Epithelial cell of proximal tubule (primary cell): ENCODE measurements at places on chromosomes 5 and 9. TPM values are rescaled to one million over a fixed set of nuclear protein-coding genes. Genes with fewer than 3 reads are reported as not detected.

GRCh38 chr5:168214886-168215285, 76.6 kb upstream of the WWC1 start:
- no peak for DNase-seq

GRCh38 chr5:72895758-72896157, 60.1 kb upstream of the FCHO2 start:
- DNase-seq: no peak

- no peak for DNase-seq
Observed at GRCh38 chr5:78763659-78764189, 115.2 kb upstream of the LHFPL2 start.

DNA sequence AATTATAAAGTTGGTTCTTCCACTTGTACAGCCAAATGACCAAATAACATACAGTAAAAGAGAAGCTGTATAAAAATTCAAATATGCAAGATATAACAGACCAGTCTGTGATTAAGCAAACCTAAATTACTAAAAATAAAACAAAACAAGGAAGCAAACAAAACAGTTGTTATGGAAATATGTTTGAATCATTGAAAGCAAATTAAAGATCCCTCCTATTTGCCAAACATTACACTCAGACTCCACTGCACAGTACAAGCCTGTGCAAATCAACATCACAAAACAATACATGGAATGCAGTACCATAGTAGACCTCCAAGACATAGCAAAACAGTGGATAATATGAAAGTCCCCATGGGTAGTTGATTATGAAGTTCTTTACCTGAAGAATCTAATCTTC, 288.1 kb upstream of the PTGER4 start:
- no peak for DNase-seq

GRCh38 chr9:100730086-100730485, 152.2 kb downstream of the CAVIN4 start:
- no peak for DNase-seq

GRCh38 chr5:151097061-151097460, 16.2 kb upstream of the TNIP1 start:
- DNase-seq: no peak

GRCh38 chr5:76125888-76126287, 42.7 kb downstream of the SV2C start:
- no peak for DNase-seq

GRCh38 chr9:86865952-86866351, 81.4 kb downstream of the GAS1 start:
- no peak for DNase-seq

DNA sequence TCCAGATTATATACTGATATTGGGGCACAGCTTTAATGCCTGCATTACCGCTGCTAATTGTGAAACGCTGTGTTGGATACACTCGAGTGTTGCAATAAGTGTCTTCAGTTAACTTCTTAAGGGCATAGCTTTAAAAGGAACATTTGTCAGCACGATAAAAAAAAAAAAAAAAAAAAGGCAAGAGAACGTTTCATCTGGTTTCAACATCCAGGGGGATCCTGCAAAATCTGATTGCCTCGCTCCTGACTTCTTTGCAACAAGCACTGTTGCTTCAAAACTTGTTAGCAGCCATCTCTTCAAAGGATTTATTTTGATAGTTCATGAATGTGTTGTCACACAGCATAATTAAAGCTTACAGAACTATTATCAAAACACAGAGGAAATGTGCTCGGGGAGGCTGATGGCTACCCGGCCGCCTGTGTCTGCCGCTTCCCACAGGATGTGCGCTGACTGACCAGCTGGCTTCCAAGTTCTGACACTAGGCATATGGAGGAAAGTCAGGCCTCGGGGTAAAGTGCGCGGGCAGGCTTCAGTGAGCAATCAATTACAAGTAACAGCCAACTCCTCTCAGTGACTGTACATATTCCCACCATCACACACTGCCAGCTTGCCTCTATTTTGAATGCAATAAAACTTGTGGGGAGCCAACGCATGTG, 77.7 kb downstream of the EBF1 start:
- DNase-seq: no peak

GRCh38 chr9:69578026-69578425, 94.1 kb downstream of the APBA1 start:
- no peak for DNase-seq

GRCh38 chr9:101408374-101409078, 9.9 kb downstream of the ZNF189 start:
- no peak for DNase-seq

GRCh38 chr5:143436871-143437270, 33.4 kb upstream of the NR3C1 start:
- DNase-seq: no peak

DNA sequence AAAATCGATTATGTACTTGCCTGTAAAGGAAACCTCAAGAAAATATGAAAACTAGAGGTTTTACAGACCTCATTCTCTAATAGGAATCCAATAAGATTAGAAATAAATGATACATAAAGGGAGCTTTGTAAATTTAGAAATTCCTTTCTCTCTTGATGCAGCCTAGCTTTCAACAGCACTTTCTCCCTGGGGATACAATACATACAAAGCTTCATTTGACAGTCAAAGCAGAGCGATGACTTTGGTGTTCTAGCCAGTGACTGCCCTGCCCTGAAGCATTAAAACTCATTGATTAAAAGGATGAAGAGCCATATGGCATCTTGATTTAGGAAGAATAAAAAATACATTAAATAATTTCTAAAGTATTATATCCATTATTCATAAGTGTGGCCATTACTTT, 46.3 kb upstream of the GLIS3 start:
- DNase-seq: no peak

Gene MYMK
- not detected in 2 replicates for total RNA-seq

Gene LMX1B
- 0.07 and 0.52 TPM in 2 replicates for total RNA-seq

Gene ACTBL2
- total RNA-seq: 2.2 and 2.3 TPM in 2 replicates

Gene GMCL2
- total RNA-seq: not detected in 2 replicates

Gene GFI1B
- not detected in 2 replicates for total RNA-seq

Gene CDK5RAP2
- total RNA-seq: 32.1 and 38.7 TPM in 2 replicates

Gene PTGR1
- total RNA-seq: 82.3 and 124 TPM in 2 replicates
